HAP-1 (cell line): ENCODE measurements at places on chromosomes 5 and 9.

DNA sequence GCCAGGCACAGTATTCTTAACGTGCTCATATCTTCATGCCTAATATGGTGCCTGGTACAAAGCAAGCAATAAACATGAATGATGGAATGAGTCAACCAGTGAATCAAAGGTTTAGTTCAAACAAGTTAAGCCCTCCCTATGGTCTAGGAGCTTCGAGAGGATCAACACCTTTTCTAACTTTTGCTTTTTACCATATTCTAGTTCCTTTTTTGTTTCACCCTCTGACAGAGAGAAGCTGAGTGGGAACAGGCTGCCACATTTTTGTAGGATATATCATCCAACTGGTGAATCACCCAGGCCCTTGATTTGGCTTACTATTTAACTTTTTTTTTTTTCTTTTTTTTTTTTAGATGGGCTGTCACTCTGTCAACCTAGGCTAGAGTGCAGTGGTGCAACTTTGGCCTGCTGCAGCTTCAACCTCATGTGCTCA lies 39.3 kb upstream of the TNC start:
- no peak for DNase-seq

- DNase-seq = no peak
These were observed 92.2 kb upstream of the ADAMTS2 start for GRCh38 chr5:179437341-179438001.

DNA sequence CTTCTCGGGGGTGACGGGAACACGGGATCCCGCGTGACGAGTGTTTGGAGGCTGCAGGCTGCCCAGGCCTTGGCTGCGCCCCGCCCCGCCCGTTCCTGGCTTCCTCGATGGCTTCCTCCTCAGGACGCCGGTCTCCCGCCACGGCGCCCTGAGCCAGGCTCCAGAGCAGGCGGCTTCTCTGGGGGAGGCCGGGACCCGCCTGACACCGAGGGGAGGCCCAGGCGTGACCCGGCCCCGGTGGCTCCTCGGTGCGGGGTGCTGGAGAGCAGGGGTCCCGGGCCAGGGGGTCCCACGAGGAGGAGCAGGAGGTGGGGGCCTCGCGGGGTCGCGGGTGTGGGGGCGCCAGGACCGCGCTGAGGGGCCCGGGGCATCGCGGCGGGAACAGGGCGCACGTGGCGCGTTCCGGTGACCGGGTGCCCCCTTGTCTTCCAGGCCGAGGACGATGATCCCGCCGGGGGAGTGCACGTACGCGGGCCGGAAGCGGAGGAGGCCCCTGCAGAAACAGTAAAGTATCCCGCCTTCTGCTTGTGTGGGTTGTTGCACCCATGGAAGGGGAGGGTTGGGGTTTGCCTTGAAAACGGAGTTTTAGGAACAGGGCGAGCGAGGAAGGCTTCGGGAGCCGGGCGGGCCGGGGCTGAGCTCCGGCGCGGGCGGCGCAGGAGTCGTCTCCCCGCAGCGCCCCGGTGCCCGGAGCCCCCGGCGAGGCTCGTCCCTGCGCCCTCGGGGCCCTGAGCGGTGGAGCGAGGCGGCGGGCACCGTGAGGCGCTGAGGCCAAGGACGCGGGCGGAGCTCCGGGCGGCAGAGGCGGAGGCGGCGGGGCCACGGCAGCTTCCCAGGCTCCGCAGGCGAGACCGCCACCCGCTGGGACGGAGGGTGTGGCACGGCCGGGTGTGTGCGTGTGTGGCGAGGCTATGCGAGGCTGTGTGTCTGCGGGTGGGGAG lies 22.2 kb downstream of the AHRR start:
- DNase-seq = no peak

GRCh38 chr9:132879457-132880323 lies 992 bp downstream of the SPACA9 start:
- no peak for DNase-seq

DNA sequence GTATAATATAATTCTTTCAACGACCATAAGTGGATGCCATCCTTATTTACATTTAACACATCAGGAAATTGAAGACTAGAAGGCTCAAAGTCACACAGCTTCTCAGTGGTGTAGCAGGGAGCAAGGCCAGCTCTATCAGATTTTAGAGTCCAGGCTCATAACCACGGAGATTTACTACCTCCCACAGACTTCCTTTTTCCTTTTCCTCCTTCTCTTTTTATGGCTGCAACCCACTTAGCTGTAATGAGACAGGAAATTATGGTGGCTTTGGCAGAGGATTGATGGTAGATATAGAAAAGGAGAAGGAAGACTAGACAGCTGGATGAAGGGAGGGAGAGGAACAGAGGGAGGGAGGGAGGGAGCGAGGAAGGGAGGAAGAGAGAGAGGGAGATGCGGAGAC lies 47.4 kb downstream of the SPEF2 start:
- no peak for DNase-seq
